ENCODE measurements at places on chromosomes 5 and 9.

DNA sequence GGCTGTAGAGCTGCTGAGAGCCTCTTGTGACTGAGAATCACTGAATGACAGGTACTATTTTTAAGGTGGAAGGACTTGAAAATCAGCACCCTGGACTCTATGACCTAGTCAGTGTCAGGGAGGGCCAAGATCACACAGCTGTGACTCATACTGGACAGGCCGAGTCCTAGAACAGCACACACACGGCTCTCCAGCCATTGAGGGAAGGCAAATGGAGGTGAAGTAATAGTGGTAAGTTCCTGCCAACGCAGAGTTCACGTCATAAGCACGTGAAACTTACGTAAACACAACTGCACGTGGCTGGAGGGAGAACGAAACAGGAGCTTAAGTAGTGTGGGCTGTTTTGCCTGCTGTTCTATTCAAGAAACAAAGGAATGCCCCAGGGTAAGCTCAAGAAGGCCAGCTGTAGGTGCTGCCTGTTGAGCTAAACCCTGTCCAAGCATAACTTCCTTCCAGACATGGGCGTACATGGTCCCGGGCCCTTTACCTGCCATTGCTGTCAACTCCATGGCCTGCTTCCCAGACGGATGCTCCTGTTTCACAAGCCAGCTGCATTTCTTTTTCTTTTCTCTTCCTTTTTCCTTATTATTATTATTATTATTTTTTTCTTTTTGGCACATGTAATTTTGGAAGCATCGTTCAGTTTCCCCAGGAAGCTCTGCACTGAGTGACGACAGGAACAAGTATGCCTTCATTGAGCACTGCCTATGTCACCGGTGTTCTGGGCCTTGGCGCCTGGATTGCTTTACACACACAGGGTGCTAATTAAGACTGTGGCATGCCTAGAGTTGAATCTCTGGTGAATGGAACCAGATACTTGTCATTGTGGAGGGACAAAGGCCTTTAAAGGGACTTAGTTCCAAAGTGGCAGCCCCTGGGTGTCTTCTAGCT is 10.2 kb upstream of the LCP2 start:
- DNase-seq: no peak

DNA sequence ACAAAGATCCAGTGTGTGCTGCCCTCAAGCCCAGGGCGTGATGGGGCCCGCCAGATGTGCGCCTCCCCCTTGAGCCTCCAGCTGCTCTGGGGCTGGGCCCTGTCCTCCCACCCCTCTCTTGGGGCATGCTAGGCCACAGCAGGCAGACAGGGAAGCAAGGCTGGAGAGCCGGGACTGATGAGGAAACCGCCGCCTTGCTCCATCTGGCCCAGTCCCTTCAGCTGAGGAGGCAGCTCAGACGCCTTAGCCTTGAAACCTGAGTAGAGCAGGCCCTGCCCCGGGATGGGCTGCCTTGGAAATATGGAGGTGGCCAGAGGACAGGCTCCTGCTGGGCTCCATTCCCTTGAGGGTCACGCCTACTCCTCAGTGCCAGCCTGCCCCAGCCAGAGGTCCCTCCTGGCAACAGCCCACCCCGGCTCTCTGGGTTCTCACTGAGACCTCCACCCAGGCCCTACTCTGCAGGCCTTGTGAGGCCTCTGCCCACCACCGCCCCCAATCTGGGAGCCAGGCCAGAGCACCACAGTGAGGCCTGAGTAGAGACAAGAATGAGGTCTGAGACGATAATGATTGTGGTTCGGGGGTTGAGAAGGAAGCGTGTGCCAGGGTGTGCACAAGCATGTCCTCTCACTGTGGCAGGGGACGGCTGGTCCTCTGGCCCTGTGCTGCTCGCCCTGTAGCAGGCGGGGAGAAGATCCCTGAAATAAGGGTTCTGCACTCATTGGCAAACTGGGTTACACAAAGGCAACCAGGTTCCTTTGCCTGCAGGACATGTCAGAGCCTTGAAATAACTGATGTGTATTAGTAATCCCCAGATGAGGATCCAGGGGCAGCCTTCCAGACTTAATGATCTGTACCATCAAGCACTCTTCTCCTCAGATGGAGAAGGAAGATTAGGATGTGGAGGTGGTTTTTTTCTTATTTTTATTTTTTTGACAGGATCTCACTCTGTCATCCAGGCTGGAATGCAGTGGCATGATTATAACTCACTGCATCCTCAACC is 30.9 kb downstream of the CXXC5 start:
- DNase-seq: no peak

DNA sequence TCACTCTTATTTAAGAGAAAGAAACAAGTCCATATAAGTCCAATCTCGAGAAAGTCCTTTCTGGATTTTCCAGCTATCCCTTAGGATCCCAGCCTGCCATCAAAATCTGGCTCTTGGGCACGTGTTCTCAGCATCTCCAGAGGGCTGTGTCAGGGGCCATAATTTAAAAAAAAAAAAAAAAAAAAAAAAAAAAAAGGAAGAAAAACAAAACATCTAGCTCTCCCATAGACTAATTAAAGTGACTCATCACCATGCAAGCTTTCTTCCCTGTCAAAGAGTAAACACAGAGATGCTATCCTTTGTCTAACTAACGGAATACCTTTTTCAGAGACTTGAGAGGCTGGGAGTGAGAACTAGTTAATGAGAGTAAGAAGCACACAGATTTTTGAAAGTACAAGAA is 44.9 kb upstream of the MYO10 start:
- no peak for DNase-seq

- DNase-seq: no peak
Measured at GRCh38 chr9:131669269-131670157, 70.4 kb downstream of the RAPGEF1 start.

DNA sequence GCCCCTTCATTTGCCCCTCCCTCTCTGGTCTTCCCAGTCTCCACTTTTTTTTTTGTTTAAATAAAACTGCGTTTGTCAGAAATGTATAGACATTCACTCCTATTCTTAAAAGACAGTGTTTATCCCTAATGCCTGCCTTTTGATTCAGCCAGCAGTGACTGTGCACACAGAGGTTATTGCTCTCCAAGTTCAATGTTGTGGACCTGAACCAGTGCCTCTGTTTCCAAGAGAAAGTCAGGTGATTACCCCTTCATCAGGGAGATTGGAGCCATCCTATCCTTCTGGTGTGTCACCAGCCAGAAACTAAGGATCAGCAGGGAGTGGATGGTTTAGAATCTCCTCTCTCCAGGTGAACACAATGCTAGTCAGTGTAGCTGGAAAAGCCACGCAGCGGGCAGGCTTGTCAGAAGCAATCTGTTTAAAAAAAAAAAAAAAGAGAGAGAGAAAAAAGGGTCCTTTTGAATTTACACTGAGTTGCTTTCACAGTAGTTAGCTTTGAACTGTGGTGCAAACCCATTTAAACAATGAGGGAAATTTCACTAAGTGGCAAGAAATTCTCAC is 167.5 kb upstream of the DMRT1 start:
- DNase-seq: no peak

GRCh38 chr5:1726956-1727355 is 72.7 kb downstream of the MRPL36 start:
- DNase-seq: no peak

- DNase-seq: no peak
Measured at GRCh38 chr5:34005211-34005610, 2.6 kb downstream of the AMACR start.

DNA sequence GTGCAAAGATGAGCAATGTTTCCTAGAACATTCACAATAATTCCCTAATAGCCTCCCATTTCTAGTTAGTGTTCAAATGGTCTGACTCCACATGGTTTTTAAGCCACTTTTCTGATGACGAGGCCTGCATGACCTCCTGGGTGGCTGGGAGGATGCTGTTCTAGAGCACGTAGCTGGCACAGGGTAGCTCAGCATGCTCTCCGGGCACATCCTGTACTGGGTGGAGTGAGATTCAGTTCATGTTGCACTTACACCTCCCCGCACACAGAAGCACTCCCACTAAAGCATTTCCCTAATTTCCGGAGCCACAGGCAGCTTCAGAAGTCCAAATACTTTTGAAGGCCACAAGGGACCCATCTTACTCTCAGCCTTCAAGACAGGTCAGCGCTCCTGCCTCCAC is 159.8 kb upstream of the LHFPL2 start:
- DNase-seq: no peak

GRCh38 chr5:141490271-141490670 is 1.4 kb downstream of the PCDHGC5 start:
- no peak for DNase-seq

DNA sequence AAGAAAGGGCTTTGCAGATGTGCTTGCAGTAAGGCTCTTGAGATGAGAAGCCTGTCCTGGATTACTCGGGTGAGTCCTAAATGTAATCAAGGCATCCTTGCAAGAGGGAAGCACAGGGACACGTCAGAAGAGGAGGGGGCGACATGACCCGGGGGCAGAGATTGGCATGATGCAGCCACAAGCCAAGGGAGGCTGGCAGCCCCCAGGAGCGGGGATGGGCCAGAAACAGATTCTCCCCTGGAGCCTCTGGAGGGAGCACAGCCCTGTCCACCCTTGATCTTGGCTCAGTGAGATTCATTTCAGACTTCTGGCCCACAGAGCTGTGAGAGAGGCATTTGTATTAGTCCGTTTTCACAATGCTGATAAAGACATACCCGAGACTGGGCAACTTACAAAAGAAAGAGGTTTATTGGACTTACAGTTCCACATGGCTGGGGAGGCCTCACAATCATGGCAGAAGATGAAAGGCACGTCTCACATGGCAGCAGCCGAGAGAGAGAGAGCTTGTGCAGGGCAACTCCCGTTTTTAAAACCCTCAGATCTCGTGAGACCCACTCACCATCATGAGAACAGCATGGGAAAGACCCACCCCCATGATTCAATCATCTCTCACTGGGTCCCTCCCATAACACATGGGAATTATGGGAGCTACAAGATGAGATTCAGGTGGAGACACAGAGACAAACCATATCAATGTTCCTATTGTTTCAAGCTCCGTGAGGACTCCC is 76.1 kb downstream of the ADAMTS2 start:
- no peak for DNase-seq

- DNase-seq: no peak
Measured at GRCh38 chr5:126583761-126584160, 11.3 kb downstream of the ALDH7A1 start.

DNA sequence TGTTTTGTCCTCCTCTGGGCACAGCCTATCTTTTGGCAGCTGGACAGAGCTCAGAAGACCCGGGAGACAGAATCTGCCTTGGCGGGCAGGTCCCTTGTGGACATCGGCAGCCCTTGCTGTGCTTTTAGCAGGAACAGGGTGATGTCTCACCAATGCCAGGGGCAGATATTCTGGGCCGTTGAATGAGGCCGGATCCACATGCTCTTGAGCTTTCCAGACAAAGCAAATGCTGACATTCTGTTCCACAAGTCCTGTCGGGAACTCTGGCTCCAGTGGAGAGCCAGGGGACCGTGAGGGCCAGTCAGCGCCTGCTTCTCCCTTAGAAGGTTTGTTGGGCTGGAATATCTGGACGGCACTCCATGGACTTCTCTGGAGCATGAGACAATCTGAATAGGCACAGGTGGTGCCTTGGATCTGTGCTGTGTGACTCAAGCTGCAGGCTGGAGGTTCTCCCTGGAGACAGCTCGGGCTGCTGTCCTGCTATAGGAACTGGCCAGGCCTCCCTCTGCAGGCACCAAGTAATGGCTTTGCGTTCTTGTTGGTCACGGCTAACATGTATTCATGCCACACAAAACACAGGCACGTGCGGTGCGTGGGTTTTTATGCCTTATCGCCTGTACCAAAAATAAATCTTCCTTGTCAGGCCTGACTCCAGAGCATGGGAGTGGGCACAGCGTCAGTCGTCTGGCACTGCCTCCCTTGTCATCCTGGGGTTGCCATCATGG is 80.3 kb downstream of the GADD45G start:
- peak; percentile 28 for DNase-seq

DNA sequence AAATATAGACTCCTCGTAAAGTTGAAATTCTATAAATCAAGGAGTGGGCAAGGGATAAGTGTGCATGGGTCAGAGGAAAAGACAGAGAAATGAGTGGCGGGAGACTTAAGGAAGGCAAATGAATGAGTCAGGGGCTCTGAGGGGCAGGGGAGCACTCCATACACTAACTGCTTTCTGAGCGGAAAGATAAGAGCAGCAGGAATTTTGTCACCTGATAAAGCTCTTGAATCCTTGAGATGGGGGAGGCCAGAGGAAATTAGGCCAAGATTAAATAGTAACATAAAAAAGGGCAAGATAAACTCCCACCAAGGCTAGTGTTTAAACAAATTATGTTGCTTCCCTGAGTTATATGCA is 191.0 kb upstream of the S1PR3 start:
- DNase-seq: no peak

- no peak for DNase-seq
Measured at GRCh38 chr5:168211245-168211644, 80.2 kb upstream of the WWC1 start.

GRCh38 chr5:56677690-56678305 is 137.6 kb upstream of the MAP3K1 start:
- no peak for DNase-seq

- DNase-seq: peak; percentile 40
Measured at GRCh38 chr9:37329576-37329975, 92.9 kb upstream of the GRHPR start.

DNA sequence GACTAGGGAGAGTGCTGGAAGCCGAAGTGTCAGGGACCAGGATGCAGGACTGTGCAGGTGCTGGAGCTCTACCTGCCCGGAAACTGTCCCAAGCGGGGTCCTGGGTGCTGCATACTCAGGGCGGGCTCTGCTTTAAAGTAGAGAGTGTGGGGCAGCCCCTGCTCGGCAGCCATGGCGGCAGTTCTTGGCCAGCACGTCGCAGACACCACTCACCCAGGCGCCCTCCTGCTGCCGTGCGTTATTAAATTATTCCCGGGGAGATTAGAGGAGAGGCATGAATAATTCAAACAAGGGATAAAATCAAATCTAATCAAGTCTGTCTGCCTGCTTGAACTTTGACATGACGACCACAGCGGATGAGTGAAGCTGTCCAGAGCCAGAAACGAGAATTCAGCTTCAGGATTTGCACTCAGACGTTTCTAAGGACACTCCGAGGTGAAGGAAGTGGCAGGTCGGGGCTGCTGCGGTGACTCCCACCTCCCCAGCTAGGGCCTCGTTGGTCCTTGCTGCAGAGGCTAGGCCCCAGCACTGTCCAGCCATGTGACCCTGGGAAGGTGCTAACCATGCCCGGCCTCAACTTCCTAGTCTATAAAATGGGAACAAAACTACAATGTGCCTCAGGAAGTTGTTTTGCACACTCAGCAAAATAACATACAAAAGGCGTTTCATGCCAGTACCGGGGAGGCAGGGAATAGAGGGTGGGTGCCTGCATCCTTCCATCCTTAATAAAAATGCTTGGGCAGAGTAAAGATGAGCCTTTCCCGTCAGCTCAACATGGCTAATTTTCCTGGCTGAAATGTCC is 91.3 kb upstream of the ADAMTS2 start:
- no peak for DNase-seq

GRCh38 chr5:43036409-43036808 is 3.7 kb downstream of the ANXA2R start:
- DNase-seq: no peak

GRCh38 chr5:177008716-177009115 is 2.1 kb upstream of the UIMC1 start:
- DNase-seq: no peak

GRCh38 chr9:121893786-121894185 is 199.3 kb downstream of the TTLL11 start:
- DNase-seq: no peak

- no peak for DNase-seq
Measured at GRCh38 chr5:8848997-8849594, 696.8 kb downstream of the SEMA5A start.

GRCh38 chr9:94061864-94062263 is 22.4 kb upstream of the PTPDC1 start:
- DNase-seq: no peak

GRCh38 chr9:35385042-35385441 is 104.9 kb upstream of the RUSC2 start:
- no peak for DNase-seq
